Cardiac muscle cell (in vitro differentiated cells and primary cell): ENCODE measurements at places on chromosomes 2 and 18.
A peak's percentile ranks its signal among the peaks of the same experiment; 100 is the strongest.

DNA sequence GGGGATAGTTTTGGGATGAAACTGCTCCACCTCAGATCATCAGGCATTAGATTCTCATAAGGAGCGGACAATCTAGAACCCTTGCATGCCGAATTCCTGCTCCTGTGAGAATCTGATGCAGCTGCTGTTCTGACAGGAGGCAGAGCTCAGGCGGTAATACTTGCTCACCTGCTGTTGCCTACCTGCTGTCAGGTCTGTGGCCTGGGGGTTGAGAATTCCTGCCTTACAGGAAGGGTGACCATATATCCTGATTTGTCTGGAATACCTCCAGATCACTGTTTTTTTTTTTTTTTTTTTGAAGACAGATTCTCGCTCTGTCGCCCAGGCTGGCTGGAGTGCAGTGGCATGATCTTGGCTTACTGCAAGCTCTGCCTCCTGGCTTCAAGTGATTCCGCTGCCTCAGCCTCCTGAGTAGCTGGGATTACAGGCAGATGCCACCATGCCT, 21.7 kb downstream of the ACSL3 start:
- DNase-seq = no peak

DNA sequence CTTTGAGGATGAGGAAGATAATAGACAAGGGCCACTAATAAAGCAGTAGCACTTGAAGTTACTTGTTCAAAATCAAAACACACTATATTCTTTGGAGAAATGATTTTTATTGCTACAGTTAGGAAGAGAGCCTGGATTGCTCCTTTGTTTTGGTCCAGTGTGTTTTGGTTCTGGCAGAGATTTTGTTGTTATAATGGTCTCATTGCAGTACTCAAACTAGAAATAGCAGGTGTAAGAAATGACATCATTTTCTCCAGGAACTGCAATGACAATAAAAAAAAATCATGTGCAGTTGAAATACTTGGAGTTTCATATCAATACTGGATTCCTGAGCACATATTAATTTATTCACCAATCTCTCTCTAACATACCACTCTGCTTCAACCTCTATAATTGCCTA, 490.3 kb downstream of the CCDC85A start:
- no peak for DNase-seq

- DNase-seq = peak; percentile 94
Observed at GRCh38 chr2:79511320-79511951, 1.4 kb upstream of the CTNNA2 start.

DNA sequence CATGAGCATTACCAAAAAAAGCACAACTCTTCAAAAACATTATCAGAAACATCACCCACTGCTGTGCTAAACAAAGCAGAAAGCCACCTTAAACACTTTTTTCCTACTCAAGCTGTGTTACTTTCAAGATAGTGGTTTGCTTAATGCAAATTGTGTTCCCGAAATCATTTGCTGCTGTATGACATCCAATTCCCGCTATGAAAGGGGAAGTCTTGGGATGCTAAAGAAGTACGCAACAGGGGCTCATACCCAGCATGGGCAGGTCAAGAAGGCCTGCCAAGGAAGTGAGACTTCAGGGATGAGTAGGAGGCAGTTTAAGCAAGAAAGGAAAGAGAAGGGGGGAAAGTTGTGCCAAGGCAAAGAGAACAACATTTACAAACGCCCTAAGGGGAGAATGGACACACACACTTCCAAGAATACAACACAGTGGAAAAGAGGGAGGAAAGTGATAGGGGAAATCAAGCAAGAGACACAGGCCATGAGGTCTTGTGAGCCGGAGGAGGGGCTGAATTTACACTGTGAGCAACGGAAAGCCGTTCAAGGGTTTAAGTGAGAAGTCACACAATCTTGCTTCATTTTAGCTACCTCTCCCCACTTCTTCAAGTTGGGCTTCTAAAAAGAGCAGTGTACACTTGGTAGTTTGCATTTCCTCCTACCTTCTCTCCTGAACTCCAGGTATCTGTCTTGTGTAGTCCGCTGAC, 4.0 kb downstream of the PTPN2 start:
- DNase-seq = no peak

- no peak for DNase-seq
Observed at GRCh38 chr2:13654416-13654815, 937.7 kb downstream of the TRIB2 start.

DNA sequence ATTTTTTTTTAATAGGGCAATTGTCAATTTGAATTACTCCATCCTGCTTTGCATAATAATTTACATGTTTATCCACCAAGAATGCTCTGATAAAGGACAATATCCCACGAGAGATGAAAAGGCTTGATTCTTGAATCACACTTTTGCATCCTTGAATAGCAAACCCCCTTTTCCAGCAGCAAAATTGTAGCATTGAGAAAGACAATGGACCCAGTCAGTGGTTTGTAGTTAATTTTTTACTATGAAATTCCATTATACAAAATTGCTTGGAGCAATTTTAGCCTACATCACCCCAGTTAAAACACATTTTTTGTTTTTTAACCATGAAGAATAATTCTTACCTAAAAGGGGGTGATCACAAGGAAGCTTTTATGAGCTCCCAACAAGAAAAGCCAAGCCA, 255.1 kb downstream of the RND3 start:
- no peak for DNase-seq
